ENCODE measurements at places on chromosomes 2 and 18. TPM values are rescaled to one million over a fixed set of nuclear protein-coding genes. Genes with fewer than 3 reads are reported as not detected.

Gene DNAH7
- 0.27 TPM for total RNA-seq

Gene ABCG8
- total RNA-seq = not detected

Gene RUFY4
- total RNA-seq = not detected

- DNase-seq = no peak
Observed at GRCh38 chr2:235911633-235912233, 256.5 kb downstream of the GBX2 start.

Data from Daoy (cell line).